ENCODE measurements at places on chromosomes 11 and 22.

- no peak for DNase-seq
These were observed 1.5 kb upstream of the CHST1 start for GRCh38 chr11:45666648-45667642.

DNA sequence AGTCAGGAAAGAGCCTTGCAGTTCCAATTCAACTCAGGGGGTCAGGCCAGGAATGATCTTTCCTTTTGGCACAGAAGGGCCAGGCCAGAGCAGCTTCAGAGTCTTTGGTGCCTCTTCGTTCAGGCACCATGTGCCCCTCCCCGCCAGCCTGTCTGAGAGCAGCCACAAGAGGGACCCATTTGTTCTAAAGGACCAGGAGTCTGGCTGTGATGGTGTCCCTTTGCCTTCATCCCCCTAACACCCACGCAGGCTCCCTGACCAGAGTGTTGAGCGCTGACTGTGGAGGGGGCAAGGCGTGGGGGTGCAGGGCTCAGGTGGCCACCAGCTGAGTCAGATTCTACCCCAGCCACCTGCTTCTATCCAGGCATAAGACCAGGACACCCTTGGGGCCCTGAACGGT is 156.4 kb downstream of the TTC17 start:
- DNase-seq = no peak

DNA sequence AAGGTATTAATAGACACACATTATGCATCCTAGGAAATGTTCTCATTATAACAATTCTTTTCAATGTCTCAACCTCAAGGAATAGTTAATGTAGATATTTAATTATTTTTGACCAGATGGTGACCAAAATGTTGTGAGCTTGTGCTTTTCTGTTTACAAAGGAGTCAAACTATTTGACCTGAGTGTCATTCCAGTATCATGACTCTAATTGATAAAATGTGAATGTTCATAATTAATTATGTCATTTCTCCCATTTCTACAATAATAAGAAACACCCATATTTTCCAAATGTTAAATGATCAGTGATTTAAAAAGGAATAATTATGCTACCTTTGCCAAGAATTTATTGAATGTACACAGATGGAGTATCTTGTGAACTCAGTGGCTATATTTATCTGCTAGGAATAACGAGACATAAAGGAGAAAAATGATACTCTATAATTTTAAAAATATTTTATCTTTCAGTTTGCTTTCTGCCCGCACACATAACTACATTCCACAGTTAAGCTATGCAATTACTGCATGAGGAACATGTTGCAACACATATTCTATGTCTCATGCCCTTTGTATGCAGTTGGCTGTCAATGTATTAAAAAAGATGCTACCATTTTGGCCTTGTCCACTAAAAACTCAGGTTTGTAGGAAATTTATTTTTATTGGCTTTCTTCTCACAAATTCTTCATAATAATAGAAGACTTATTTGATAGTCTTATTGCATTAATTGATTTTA is 376.7 kb upstream of the CCDC179 start:
- DNase-seq = no peak

DNA sequence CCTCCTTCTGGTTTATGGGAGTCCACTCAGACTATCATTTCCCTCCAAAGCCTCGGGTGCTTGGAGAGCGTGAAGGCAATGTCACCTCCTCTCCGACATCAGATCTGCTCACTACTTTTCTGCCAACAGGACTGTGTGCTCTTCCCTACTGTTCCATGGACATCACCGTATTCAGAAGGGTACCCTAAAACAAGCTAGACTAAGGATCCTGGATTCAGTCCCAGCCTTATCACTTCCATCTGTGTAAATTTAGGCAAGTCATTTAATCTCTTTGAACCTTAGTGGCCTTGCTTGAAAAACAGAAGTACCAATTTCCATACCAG is 78.2 kb downstream of the KCNC1 start:
- DNase-seq = no peak

- no peak for DNase-seq
These were observed 104.7 kb upstream of the RRM1 start for GRCh38 chr11:3989921-3990290.

DNA sequence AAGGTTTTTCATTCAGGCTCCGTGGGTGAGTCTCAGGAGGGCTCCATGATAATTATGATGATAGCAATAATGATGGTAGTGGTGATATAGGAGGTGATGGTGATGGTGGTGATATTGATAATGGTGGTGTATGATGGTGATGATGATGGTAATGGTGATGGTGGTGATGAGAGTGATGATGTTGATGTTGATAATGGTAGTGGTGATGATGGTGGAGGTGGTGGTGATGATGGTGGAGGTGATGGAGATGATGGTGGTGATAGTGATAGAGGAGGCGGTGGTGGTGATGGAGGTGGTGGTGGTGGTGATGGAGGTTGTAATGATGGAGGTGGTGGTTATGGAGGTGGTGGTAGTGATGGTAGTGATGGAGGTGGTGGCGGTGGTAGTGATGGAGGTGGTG is 79.4 kb downstream of the MPPED1 start:
- DNase-seq = no peak

DNA sequence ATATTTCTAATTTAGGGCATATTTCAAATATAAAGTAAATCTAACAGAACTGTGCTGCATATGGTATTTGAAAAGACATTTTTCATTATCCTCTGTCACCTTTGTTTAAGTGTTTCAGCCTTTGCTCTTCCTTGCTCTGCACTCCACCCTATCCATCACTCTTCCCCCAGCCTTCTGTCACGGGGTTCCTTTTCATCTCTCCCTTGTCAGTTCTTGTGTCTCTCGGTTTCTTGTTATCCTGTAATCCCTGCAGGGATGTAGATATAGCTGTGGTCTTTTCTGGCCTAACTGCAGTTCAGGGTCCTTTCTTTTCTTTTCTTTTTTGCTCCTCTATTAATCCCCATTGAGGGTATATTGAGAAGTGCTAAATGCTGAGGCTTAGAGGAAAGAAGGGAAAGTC is 261.9 kb downstream of the DCDC1 start:
- no peak for DNase-seq

DNA sequence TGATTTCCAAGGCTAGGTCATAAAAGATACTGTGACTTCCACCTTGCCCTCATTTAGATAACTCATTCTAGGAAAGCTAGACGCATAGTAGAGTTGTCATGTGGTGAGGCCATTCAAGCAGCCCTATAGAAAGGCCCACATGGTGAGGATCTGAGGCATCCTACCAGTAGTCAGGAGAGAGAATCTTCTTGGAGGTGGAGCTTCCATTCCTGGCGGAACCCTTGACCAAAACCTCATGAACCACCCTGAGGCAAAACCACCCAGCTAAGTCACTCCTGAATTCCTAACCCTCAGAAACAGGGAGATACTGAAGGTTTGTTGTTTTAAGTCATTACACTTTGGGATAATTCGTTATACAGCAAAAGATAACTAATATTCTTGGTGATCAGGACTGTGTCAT is 2.9 kb upstream of the HDHD5 start:
- no peak for DNase-seq

DNA sequence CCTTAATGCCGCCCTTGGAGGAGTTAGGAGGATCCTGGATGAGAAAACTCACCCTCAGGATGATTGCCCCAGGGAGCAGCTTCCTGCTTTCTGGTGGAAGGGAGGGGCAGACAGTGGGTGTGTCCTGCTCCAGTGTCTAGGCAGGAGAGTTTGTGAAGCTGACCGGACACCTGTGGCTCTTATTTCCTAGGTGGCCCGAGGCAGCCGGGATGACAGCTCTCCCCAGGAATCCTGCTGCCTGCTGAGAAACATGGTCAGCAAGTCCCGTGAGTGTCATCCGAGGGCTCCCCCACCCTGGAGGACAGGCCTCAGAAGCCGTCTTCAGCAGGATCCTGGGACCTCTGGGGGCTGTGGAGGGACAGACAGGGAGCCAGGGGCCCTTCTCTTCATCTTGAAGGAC is 50.4 kb downstream of the ST3GAL4 start:
- DNase-seq = no peak

- no peak for DNase-seq
These were observed 112.2 kb downstream of the NCAM1 start for GRCh38 chr11:113073290-113073953.

DNA sequence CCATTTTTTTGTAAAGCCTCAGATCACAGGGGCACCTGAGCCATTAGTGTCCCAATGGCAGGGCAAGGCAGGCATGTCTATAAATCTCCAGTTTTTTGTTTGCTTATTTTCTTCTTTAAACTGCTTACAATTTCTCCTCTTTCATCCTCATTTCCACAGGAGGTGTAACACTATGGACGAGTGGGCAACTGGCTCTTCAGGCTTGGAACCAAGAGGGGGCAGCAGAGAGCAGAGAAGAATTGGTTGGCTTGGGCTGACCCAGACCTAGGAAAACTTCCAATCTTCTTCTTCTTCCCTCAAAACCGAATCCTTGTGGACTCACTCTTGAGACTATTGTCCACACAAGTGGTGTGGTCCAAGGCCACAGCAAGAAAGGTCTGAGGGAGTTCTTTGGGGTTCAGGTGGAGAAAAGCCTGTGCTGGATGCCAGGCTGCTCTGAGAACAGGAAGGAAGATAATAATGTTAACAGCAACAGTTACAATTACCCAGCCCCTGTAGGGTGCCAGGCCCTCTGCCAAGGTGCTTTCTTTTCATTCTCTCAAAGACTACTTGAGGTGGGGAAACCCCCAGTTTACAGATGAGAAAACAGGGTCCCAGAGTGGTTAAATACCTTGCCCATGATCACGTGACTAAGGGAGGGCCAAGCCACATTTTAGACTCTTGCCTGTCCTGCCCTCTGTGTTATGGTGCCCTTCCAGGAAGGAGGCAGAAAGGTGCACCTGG is 70.7 kb upstream of the E2F8 start:
- DNase-seq = peak; percentile 7

GRCh38 chr11:1771700-1772099 is 8.0 kb upstream of the CTSD start:
- no peak for DNase-seq

DNA sequence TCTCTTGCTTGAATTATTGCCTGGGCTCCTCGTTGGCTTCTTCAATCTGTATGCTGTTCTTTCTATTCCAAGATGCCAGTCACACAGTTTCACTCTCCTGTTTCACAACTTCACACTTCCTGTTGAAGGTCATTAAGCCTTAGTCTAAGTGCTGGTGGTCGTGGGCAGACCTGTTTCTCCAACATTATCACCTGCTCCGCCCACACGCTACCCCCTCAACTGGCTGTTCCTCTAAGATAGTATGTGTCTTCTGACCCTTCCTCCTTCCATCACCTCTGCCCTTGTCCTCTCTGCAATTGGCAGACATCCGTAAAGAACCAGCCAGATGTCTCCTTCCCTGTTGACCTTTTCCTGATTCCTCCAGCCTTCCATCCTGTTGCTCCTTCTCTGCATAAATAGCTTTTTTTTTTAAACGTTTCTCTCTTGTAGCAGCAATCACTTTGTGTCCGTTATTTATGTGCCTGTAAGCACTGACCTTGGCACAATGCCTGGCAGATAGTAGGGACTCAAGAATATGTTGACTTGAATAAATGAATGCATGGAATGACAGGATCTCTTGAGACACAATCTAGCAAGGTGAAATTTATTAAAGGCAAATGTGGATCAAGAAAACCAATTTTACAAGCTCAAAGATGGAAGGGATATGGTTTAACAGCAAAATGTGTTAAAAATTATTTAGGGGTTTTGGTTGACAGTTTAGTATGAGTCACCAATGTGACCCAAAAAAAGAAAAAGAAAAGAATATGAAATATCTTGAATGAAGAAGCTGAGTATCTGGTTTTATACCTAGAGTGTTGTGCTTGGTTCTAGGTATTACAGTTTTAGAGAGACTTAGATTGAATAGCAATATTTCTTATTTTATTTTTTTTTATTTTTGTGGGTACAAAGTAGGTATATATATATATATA is 12.6 kb downstream of the DIXDC1 start:
- no peak for DNase-seq

GRCh38 chr22:25641650-25642049 is 77.2 kb downstream of the GRK3 start:
- DNase-seq = no peak

GRCh38 chr11:8070417-8071115 is 10.4 kb upstream of the TUB start:
- no peak for DNase-seq
